NCI-H774 (cell line): ENCODE measurements at places on chromosomes 2 and 18.

DNA sequence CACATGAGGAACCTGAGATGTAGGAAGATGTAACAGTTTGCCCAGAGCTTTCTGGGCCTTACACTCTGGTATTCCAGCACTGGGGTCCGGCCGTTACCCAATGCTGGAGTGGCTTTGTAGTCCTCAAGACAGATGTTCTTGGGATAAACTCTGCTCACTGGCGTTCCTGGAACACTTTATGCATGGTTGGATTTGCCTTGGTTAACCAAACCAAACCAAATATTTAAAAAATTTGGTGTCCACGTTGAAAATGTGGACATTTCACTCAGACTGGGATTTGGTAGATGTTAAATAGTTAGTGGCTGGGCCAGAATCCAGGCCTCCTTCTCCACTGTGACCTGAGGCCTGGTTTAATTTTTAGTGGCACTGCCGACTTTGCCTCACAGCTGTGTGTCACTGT is 81.5 kb downstream of the ACOXL start:
- DNase-seq = no peak

- DNase-seq = no peak
These were observed 16.4 kb downstream of the TET3 start for GRCh38 chr2:74001121-74001520.

DNA sequence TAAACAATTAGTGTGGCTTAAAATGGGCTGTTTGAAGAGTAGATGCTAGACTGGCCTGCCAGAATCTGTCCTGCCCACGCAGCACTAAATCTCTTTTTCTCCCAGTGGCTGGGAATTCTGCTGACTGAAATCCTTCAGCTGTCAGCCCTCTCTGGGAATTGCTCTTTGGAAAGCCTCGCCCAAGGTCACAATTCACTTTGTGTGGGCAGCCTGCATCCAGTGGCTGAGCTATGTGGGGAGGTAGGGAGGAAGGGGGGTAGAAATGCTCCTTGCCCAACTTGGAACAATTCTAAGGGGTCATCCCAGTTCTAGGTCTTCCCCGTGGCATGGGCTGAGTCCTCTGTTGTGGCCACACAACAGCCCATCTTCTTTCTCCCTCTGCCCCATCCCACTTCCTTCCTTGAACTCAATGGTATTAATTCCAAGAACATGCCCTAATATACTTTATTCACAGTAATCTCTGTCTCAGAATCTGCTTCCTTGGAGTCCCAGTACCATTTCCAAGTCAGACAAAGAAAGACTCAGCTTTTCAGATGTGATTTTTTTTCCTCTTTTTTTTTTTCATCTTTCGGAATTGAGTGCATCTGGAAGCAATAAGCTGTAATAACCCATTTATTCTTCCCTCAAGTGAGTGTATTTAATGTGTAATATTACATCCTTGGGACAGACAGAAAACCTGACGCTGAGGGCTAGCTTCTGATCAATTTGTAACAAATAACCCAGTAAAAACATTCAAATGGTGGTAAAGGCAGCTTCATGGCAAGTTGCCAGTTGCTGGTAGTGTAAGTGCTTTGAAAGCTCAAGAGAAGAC is 189.4 kb downstream of the GPD2 start:
- no peak for DNase-seq

DNA sequence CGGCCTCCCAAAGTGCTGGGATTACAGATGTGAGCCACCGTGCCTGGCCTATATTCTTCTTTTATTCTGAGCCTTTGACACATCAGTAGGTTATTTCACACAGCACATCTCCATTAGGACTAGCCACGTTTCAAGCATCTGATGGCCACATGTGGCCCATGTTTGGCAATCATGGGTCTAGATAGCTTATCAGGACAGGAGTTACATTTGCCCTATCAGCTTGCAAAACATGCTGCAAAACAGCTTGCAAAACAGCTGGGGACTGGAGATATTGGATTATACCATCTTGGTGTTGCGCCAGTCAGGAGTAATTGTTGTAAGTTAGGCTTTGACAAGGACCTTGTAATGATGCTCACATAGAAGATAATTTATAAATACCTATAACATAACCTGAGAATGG is 94.9 kb downstream of the GBX2 start:
- DNase-seq = no peak

DNA sequence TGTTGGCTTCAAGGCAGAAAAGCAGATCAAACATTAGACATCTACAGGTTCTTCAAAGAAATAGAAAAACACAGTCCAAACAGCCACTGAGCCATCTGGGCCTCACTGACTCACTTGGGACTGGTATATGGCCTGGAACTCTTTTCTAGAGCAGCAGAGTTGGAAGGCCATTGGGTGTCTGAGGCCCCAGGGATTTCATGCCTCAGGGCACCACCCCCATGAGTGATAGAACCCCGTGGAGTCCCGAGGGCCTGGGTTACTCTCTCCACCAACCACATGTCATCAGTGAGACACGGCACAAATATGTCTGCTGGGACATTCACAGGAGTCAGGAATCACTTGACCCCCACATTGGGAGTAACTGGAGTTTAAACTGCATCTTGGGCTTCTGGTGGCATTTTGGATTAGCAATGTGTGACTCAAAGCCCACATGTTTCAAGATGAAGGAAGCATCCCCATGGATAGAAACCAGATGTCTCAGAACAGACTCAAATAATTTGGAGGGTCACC is 44.0 kb downstream of the CAPN13 start:
- no peak for DNase-seq

- DNase-seq = no peak
These were observed 56.9 kb upstream of the SMAD2 start for GRCh38 chr18:47987388-47987699.

- no peak for DNase-seq
These were observed 57.8 kb downstream of the PKDCC start for GRCh38 chr2:42105330-42106256.

- no peak for DNase-seq
These were observed 8.7 kb upstream of the SLC14A1 start for GRCh38 chr18:45715212-45715780.

GRCh38 chr2:146239392-146240135 is 1605.3 kb upstream of the ACVR2A start:
- no peak for DNase-seq
